Skin of body (tissue), 3 donors: ENCODE measurements at places on chromosomes 7 and 10.

- DNase-seq, result peak; percentile 63
These were observed 335.4 kb upstream of the MGMT start for GRCh38 chr10:129131457-129132132.

- no peak for DNase-seq
These were observed 23.3 kb downstream of the UBTD1 start for GRCh38 chr10:97522071-97522470.

GRCh38 chr10:73576890-73577591 lies 14.1 kb downstream of the USP54 start:
- no peak for DNase-seq

DNA sequence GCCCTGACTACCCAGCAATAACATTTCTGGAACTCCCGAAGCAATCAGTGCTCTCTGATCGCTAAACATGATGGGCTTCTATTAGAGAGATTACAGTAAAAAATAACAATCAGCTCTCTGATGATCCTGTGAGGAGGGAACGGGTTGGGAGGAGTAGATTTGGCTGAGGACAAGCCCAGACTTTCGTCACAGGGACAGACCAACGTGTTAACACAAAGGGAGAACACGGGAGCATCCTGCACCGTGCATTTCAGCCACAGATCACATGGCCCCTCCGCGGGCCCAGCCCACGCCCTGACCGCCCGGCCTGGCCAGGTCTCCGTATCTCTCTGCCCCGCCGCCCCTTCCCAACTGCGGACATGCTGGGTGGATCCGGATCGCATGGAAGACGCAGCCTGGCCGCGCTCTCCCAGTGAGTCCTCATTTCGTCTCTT lies 95.0 kb upstream of the AGBL3 start:
- peak; percentile 94 for DNase-seq

DNA sequence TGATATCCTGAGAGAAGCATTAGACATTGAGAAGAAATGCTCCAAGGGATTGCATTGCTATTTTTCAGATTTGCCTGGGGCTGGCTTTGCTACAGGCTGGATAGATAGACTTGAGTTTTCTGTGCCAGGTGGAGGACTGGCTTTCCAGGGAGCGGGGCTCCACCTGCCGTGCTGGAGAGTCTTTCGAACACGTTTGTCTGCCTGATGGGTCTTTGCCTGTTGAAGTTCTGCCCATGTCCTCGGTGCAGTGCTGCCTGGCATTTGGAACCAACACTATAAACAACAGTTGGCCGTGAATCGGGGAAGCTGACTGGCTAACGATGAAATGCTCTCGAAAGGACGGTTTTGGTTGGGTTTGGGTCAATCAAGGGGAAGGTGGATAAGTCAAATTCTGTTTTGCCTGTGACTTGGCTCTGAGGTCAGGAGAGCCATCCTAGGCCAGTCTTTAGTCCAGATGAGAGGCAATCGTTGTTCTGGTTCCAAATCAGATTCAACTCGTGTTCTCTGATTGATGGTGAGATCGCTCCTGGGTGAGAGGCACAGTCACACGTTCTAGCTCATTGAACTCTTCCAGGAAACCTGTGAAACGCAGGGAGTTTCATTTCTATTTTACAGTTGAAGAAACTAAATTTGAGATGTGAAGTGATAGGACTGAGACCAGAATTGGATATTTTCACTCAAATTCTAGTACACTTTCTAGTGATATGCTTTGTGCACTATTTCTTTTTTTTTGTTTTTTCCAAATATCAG lies 599.0 kb downstream of the TYW1 start:
- no peak for DNase-seq

- DNase-seq, result no peak
These were observed 115.0 kb upstream of the KIF5B start for GRCh38 chr10:32171204-32171603.

DNA sequence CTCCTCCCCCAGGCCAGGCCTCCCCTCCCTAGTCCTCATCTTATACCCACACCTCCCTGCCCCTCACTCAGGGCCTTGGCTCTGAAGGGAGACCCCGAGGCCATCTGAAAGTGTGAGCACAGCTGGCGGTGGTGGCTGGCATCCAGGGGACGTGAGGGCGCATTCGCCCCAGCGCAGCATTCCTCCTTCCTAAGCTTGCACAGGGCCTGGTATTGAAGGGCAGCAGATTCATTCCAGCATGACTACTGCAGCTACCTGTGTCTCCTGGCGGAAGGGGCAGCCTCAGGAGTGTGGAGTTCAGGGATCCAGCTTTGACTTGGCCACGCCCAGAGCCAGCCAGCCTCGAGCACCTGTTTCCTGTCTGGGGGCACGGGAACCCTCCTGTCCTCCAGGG lies 72.6 kb downstream of the PARP12 start:
- DNase-seq, result no peak

DNA sequence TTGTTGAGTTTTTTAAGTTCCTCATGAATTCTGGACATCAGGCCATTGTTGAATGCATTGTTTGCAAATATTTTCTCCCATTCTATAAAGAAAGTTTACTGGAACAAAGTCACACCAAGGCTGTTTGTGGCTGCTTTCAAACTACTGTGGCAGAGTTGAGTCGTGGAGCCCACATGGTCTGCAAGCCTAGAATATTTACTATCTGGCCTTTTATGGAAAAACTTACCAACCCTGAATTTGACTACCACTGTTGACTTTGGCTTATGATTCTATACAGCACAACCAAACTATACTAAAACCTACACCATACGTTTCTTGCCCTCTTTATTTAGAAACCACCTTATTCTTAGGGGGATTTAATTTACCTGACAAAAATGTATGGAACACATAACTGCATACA lies 239.1 kb downstream of the KCNMA1 start:
- DNase-seq, result no peak

DNA sequence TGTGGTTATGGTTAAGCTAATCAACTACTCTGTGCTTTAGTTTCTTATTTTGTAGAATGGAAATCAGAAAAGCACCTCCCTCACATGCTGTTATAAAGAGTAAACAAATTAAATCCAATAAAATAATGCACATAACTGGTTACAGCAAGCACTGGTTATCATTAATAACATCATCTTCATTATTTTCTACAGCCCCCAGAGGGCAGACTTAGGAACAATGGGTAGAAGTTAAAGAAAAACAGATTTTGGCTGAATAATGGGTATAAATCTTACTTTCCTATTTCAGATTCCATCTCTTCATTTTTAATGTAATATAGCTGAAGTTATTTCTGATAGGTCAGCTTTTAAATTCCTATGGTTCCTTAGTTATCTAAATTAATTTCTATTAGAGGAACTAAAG lies 126.5 kb downstream of the DOCK4 start:
- DNase-seq, result no peak

DNA sequence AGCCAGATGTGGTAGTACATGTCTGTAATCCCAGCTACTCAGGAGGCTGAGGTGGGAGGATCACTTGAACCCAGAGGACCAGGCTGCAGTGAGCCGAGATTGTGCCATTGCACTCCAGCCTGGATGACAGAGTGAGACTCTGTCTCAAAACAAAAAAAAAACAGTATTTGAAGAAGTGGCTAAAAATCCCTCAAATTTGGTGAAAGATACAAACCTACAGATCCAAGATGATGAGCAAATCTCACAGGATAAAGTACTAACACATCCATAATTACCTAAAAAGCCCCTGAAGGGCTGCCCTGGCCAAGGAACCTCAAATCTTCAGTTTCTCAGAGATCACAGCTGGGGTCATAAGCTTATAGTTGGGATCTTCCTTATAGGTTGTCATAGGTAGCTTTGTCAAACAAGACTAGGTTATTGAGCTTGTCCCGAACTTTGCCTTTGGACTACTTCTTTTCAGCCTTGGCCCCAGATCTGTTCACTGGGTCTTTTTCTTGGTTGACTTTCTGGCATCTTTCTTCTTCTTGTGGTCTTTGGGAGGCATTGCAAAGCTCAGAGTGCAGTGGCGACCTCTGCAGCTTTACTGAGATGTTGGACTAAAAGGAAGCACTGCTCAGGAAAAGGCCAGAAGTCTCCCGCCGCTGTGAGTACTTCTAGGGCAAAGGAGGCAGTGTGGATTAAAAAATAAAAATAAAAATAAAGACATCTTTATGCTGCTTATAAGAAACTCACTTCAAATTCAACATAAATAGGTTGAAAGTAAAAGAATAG lies 28.6 kb upstream of the SAR1A start:
- DNase-seq, result no peak

DNA sequence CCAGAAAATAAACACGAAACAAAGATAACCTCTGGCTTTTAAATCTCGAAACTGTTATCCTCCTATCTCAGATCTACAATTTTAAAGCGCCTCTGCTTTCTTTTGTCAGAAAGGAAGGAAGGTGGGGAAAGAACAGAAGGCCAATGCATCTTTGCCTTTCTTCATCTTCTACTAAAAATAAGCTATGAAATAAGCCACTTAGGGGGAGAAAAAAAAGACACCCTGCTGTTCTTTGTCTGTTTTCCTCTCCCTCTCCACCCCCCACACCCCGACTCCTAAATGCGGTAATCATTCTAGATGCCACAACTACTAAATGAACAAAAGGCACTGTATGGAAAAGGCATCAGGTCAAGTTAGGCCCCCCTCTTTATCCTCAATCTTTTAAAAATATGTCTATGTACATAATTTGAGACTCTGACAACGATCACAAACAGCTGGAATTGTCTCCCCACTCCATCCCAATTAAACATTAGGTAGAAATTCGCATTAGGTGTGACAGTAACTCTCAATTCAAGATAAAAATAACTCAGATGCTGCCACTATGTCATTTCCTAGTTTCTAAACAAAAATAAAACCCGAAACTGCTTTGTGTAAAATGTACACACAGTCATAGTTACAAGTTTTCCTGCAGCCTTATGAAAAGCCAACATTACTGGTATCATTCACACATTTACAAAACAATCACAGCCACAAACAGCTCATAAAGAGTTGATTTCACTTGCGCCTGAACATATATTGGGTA lies 2.4 kb downstream of the UBE2H start:
- DNase-seq, result peak; percentile 77

DNA sequence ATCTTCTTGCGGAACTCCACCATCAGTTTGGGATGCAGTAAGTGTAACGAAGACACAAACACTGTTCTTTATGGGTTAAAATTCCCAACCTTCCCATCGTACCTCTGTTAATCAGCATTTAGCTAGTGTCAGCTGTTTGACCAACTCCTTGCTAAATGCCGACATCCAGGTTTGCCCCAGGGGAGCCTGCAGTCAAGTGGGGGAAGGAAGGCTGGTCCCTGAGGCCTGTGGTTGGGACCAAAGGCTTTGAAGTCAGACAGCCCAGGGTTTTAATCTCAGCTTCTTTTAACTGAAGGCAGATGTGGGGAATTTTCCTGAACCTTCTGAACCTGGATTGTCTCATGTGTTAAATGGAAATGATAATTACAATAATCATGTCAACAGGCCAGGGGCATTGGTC lies 443.7 kb downstream of the GLRX3 start:
- no peak for DNase-seq
